Left forelimb (tissue), 1 donor: ENCODE measurements at places on chromosomes 3 and 15.

DNA sequence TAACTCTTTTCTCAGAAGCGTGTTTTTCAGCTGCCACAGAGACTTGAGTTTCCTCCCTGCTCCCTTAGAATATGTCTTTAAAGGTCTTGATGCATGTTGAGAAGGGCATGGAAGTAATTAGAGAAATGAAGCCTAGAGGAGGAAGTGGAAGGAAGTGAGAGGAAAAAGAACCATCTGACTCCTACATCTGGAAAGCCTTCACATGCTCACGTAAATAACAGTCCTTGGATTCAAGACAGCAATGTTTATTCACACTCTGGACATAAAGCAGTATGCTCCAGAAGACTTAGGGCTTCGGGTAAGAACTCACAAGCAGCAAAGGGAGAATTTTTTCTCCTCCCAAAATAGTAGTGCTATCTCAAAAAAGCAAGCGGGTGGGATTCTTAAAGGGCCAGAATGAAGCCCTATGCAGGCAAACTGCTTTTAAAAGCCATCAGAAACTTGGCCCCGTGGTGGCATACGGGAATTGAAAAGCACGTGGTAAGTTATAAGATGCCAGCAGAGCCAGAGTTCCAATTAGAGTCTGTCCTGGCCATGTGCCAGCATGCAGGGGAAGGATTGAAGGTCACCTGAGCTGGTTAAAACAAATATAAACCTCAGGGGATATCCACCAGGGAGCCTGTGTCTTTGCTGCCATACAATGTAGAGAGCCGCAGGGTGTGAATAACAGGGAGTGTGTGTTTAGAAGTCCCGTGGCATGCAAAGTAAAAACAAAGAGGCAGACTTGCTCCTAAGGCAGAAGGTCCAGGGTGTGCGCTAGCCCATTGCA lies 380.8 kb upstream of the NDN start:
- no peak for DNase-seq

GRCh38 chr3:66312039-66312438 lies 91.2 kb downstream of the SLC25A26 start:
- no peak for DNase-seq

DNA sequence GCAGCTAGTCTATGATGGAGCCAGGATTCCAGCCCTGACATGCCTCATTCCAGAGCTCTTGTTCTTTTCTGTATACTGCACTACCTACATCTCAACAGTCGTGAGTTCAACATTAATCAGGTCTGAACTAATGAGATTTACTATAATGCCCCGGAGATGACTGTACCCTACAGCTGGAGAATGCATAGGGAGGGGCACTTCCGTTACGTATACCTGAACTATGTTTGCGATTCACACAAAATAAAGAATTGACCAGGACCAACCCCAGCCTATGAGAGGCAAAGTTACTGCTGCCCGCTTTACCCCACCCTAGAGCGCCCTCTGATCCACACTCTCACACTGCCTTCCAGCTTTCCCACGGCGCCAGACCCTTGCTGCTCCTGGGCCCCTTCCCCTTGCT lies 97.0 kb downstream of the IGF2BP2 start:
- DNase-seq: no peak

DNA sequence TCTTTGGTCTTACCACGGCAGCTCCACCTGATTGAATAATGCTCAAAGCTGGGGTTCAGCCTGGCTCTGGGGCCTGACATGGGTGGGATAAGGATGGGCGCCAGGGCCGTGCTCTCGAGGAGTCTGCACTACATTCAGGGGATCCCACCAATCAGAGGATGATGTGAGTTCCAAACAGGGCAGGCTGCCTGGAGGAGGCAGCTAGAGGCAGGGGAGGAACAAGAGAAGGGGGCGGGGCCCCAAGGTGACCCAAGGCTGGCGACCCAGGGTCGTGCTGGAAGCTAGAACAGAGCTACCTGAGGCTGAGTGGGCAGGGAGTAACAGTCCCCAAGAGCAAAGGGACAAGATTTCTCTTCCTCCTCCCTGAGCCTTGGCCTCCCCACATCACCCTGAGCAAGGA lies 56.1 kb downstream of the PCSK6 start:
- no peak for DNase-seq

GRCh38 chr15:41562244-41562643 lies 3.2 kb downstream of the TYRO3 start:
- no peak for DNase-seq

DNA sequence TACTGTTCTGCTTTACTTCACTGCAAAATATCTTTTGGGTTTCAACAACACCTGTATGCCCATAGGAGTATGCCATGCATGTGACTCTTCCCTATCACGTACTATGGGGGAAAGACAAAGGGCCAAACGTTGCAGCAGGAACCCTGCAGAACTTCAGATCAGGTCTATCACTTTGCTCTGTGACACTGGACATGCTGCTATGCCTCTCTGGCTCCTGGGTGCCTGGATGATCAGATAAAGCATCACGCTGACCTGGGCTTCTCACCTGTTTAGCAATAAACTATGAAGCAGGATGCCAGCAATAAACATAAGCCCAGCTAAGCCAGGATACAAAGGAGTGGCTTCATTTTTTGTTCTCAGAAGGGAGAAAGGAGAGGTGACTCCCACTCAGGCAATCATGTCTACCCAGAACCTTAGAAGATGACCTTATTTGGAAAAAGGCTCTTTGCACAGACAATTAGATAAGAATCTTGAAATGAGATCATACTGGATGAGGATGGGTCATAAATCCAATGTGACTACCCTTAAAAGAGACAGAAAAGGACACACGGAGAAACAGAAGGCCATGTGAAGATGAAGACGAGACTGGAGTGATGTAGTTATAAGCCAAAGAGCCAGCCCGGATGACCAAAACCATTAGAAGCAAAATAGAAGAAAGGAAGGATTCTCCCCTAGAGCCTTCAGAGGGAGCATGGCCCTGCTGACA lies 19.3 kb downstream of the POMGNT2 start:
- DNase-seq: no peak

DNA sequence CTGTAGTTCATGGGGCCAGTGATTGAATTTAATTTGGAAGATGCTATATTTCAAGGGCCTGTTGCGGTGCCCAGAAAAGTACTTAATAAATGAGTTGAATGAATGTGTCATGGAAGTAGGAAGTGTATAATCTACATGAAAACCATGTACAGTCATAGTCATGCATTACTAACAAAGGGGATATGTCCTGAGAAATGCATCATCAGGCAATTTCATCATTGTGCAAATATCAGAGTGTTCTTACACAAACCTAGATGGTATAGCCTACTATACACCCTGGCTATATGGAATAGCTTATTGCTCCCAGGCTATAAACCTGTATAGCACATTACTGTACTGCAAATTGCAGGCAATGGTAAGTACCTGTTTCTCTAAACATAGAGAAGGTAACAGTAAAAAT lies 10.7 kb upstream of the MYO5C start:
- no peak for DNase-seq

DNA sequence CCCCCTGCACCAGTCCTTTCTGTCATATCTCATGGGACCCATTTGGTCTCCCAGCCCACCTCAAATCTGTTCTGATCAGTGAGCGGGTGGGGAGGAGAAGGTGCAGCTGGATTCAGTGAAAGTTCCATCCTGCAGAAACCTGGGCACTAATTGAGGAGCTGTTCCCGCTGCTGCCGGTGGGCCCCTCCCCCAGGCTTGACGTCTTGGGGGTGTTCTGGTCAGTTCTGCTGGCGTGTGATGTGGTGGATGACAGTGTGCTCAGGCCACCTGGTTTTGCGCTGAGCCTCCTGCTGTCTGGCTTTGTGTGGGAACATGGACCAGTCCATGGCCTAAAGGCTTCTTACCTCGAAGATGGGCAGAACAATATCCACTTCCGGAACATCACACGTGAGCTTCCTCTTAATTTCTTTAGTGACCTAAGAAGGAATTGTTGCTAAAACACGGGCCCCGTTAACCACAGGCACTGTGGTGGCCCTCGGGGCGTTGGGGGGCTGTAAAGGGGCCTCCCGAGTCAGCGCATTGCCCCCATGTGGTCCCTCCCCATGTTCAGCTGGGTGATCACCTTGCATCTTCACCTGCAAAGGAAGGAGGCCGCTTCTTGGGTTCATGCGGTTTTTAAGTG lies 59.7 kb downstream of the RGMA start:
- DNase-seq: no peak

- DNase-seq: no peak
Observed at GRCh38 chr3:107753494-107753893, 230.7 kb downstream of the BBX start.

DNA sequence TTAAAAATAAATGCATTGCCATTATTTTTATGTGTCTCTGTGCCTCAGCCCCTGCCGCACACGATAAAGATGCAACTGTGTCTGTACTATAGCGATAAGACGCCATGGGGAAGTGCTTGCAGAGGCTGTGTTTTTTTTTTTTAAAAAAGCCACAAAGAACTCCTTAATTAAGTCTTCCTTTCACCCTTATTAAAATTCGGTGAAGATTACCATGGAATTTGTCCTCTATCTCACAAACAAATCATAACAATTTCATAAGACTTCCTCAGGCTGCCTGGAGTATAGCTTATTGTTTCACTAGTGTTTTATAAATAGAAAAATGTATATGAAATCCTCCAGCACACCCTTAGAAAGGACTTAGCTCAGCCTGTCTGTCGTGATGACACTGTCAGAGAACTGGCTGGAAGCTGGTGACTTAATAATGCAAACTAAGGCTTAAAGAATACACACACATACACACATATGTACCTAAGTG lies 374.8 kb upstream of the SLCO3A1 start:
- DNase-seq: no peak

DNA sequence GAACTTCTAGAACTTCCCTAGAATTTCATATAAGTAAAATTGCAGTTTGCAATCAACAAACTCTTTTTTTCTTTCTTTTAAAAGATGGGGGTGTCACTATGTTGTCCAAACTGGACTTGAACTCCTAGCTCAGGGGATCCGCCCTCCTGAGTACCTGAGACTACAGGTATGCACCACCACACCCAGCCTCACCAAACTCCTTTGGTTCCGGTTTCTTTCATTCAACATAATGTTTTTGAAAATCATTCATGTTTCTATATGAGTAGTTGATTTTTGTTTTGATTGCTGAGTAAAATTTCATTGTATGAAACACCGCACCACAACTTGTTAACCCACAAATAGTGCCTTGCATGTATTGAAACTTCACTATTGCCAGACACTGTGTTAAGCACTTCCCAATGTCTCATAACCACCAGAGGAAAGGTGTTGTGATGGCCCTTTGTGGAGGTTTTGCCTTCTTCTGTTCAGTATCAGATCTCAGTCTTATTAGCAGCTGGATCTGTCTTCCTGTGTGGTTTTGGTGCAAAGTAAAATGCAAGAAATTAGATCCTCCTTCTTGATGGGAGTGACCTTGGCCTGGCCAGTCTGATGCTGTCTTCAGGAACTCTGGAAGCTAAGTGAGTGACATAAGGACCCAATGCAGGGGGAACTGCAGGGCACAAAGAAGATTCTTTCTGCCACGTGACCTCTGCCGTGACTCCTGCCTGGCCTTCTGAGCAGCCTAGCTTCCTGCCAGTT lies 78.8 kb upstream of the UBE2E1 start:
- no peak for DNase-seq
